ENCODE measurements at places on chromosomes 3 and 15.
A peak's percentile ranks its signal among the peaks of the same experiment; 100 is the strongest.

DNA sequence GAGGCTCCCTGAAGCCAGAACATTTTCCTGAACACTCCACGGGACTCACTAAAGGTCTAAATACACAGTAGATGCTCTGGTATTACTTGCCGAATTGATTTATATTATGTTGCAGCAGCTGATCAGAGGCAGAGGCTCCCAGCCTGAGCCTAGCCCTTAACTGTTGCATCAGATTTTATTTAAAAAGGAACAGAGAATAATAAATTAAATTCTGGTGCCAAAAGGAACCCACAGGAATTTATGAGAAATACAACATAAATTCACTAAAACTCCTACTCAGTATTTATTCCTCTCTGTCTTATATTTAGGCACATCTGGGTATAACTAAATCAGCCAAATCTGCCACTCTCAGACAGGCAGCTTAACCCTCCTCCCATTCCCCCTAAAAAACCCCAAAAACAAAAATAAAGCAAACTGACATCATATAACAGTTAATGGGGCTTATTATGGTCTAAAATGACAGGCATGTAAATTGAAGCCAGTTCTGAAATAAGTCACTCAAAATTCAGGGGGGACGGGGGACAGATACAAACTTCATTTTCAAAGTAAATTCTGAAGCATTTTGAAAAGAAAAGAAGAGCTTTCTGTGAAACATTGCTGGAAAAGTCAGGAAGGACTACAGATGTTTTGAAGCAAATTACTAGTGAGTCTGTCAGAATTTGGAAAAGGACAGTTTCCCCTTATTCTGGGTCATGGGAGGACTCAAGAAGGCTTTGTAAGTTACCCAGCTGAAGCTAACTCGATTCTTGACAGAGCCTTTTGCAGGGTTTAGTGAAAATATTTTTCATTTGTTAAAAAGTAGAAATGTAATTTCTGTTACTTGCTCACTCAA lies 53.8 kb upstream of the CORO2B start:
- no peak for DNase-seq

DNA sequence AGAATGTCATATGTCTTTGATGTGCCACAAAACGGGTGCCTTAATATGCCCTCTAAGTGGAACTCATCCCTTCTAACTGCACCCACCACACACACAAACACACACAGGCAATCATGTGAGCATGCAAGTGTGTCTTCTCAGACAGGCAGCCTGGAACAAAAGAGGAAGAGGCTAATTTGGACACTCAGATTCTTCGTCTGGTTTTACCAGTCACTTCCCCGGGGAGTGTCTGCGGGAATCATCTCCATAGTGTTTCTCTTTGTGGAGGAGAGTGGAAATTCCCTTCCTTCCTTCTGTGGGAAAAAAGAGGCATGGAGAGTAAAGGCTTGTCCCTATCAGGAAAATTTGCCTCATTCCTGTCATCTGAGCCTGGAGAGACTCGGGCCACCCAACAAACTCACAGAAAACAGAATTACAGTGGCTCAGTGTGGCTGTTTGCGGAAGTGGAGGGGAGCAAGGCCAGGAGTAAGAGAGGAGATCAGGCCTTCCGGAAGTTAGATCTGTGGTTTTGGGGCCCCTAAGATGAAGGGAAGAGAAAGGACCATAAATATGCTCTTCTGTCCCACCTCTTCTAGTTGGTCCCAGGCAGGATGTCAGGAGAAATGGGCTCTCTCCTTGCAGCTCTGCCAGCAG lies 212.6 kb upstream of the SEMA6D start:
- no peak for DNase-seq

GRCh38 chr15:89095073-89095472 lies 6.8 kb downstream of the ABHD2 start:
- no peak for DNase-seq

GRCh38 chr15:67945951-67946700 lies 106.3 kb upstream of the RNU6-1 start:
- DNase-seq: no peak

GRCh38 chr15:27017168-27017809 lies 46.3 kb downstream of the GABRG3 start:
- DNase-seq: peak; percentile 19

- DNase-seq: no peak
Measured at GRCh38 chr15:27323801-27324200, 352.8 kb downstream of the GABRG3 start.

DNA sequence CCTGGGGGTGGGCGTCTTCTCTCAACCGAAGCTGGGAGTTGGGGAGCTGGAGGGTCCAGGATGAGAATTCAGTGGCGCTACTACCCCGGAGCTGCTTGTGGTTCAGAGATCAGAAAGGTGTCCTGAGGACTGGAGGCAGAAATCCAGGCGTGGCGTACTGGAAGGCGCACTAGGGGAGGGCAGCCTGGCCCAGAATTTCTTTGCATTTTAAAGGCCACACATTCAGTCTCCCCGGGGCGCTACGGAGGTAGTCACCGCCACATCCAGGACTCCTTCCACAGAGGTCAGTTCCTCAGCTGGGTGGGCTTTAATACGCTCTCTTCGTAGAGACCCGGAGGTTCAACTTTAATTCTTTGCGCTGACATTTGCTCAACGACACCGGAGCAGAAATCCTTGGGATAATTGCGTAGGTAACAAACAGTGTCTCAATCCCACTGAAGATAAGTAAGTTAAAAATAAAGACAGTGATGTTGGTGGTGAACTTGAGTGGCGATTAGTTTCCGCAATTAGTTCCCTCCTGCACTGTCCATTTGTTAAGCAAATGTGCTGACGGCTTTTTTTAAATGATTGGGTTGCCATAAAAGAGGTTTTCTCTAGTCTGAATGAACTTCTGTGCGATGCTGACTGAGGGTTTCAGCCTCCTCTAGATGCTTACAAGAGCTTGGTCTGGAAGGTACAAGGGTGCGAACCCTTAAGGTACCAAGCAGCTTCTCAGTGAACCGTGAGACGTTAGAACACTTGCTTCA lies 535 bp downstream of the MCTP2 start:
- DNase-seq: peak; percentile 38

GRCh38 chr3:188720215-188720614 lies 451.6 kb upstream of the TPRG1 start:
- no peak for DNase-seq

DNA sequence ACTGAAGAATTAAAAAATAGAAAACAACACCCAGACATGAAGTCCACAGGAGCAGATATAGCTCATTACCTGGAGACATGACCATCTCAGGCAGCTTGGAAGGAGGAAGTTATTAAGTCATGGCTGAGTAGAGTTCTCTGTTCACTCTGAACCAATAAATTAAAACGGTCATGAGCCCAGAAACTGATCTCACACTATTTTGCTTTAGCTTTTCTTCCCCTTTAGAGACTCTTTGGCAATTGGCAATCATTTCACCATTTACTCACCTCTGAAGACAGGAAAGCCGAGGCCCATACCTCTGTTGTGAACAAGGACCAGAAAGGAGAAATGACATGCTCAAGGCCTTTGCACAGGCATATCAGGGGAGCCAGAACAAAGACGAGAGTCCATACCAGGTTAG lies 26.6 kb downstream of the CLDN18 start:
- no peak for DNase-seq

DNA sequence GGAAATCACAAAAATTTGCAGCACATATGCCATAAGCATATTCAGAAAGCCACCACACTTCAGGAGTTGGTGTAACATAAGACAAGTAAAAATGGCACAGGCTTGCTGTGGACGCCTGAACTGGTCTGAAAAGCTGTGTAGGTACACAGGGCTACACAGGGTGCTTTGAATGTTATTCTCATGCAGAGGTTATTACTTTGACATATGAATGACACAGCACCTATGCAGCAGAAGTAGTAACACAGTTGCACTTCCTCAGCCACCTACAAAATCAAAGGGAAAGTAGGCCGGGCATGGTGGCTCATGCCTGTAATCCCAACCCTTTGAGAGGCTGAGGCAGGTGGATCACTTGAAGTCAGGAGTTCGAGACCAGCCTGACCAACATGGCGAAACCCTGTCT lies 54.5 kb downstream of the OSBPL10 start:
- no peak for DNase-seq

DNA sequence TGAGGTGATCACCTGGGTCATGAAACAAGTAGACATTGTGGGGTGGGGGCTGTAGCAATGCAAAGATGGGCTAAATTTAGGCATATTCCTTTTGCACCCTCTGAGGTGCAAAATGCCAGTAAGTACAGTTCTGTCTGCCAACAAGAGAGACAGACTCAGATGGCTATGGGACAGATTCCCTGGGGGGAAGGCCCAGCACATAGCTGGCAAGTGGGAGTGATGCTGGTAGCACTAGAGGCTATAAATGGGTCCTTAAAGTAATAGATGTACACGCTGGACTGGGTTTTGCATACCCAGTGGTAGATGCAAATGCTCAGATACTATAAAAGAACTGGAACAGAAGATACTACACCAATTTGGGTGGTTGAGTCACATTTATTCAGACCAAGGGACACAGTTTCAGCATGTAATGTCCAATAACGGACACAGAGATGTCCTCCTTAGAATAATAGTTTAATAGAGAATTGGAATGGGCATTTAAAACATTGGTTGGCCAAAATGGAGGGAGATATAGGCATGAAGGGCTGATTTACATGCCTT lies 67.4 kb upstream of the RNU6-1 start:
- no peak for DNase-seq

GRCh38 chr15:43104426-43104825 lies 1.4 kb downstream of the UBR1 start:
- no peak for DNase-seq

DNA sequence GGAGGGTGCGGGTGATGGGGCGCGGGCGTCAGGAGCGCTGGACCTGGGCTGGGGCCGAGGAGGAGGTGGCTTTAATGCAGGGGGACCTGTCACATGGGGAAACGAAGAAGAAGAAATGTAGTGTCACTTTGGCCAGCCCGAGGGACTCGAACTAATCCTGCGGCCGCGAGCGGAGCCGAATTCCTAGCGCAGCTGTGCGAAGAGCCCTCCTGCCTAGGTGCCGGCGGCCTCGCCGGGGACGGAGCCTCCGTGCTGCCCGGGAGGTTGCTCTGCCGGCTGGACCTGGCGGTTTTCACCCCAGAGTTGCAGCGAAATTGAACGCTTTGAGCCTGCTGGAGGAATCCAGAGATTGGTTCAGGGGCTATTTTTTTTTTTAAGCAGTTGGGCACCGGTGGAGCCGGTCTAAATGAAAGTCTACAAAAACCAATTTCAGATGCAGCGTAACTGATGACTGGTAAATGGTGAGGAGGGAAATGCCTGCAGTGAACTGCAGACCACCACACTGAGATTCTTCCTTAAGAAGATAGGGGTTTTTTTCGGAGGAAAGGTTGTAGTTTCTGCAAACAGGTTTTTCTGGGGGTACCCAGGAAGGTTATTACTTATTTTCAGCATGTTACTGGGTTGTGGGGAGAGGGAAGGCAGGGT lies 662 bp downstream of the TMEM108 start:
- no peak for DNase-seq

- DNase-seq: no peak
Measured at GRCh38 chr3:155441026-155441425, 147.5 kb upstream of the STRIT1 start.

GRCh38 chr15:95127356-95127755 lies 896.0 kb downstream of the MCTP2 start:
- no peak for DNase-seq

- no peak for DNase-seq
Measured at GRCh38 chr3:186261638-186262037, 100.4 kb downstream of the DGKG start.

- no peak for DNase-seq
Measured at GRCh38 chr15:31160297-31160696, 58.8 kb upstream of the TRPM1 start.

DNA sequence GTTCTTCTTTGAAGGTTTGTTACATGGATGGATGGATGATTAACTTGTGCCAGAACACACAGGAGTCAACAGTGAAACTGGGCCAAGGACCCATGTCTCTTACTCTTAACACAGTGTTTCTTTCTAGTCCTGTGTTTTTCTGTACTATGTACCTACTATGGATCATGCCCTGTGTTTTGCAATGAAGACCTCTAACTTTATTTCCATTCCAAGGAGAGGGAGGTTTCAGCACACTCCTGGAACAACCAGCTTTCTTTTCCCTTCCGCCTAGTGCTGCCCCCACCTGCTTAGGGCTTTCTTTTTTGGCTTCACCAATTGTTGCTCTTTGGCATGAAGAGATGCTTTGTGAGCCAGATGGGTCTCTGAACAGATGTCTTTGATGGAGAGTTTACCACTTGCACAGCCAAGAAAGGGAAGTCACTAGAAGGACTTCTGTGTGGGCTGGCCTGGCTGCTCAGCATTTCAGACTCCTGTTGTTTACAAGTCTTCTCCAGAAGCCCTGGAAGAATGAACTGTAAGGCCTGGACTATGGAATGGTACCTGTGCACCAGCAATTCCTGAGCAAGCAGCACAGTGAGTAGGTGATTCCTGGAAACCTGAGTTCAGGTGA lies 44.5 kb downstream of the SNAPC5 start:
- no peak for DNase-seq

DNA sequence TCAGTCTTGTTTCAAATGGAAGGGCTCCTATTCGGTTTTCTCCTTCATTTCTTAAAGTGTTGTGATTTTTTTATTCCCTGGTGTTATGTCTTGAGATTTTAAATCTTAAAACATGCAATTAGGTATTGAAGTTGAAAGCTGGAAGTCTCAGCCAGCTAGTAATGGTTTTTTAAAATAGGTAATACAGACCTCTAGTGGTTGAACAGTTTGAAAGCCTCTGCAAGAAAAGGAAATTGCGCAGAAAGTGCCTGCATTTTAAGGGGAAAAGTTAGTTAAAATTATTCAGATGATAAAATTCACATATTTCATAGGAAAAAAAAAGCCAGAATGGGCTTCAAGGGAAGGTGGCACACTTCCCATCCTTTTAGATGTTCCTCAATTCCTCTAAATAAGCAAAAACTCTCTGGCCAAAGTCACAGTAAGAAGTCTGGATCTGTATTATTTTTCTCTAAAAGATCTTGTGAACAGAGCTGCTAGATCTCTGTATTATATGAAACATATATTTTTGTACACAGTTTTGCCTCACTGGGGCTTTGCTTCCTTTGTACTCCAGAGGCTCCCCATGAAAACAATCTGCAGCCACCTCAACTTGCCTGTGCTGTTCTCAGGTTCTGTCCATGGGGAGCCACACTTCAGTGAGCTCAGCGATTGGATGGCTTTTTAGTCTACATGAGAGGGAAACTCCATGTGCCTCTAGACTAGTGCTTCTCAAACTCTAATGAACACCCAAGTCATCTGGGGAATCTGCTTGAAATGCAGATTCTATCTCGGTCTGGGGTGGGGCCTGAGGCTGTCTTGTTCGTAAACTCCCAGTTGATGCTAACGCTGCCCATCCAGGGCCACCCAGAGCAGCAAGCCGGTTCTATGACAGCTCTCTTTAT lies 21.5 kb downstream of the AGTR1 start:
- no peak for DNase-seq

Measured in stimulated activated naive CD8-positive, alpha-beta T cell treated with anti-CD3 and anti-CD28 coated beads, Interleukin-15, Interleukin-2, amounts not matched to agents 100 U/mL and 50 U/mL, for 24 hours (primary cell).